Activated CD8-positive, alpha-beta memory T cell treated with anti-CD3 and anti-CD28 coated beads, Interleukin-2, amount 10 ng/mL, durations not matched to agents 7 days and 5 days (primary cell): ENCODE measurements at places on chromosomes 1 and 21. TPM values are rescaled to one million over a fixed set of nuclear protein-coding genes. Genes with fewer than 3 reads are reported as not detected.

The SH3BGR gene
- total RNA-seq, result 1.9 TPM

The ZNF648 gene
- total RNA-seq, result not detected

The ARHGEF10L gene
- not detected for total RNA-seq

The GGPS1 gene
- total RNA-seq, result 23.9 TPM

The KRTAP7-1 gene
- not detected for total RNA-seq
